ENCODE measurements at places on chromosomes 7 and 10.

GRCh38 chr7:94222516-94222915, 172.2 kb upstream of the COL1A2 start:
- no peak for DNase-seq

DNA sequence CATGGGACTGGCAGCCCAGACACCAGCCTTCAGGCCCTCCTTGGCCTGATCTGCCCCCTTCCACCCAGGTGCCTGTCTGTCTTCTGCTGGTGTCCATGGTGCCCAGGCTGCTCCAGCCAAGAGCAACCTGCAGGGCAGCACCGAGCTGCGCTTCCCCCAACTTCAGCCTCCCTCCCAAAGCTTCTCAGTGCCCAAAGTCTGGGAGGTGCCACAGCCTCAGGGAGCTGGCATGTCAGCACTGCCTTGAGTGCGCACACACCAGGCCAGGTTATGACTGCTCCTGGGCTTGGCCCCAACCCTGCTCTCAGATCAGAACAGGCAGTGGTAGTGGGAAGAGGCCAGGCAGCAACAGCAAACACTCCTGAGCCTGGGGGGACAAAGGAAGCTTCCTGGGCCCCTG, 304.6 kb upstream of the NRG3 start:
- no peak for DNase-seq

DNA sequence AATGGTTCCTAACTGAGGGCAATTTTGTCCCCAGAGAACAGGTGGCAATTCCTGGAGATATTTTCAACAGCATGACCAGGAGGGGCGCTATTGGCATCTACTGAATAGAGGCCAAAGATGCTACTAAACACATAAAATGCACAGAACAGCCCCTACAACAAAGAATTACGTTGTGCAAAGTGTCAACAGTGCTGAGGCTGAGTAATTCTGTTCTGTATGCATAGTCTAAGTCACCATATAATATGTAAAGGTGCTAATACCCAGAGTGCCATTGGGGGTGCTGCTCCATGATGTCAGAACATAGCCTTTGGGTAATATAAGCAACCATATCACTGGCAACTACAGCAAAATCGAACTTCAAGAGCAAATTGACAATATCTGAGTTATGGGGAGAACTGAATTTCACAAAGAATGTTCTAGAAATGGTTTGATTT, 213.3 kb upstream of the PHYHIPL start:
- DNase-seq, result no peak

- DNase-seq, result no peak
These were observed 1.2 kb downstream of the UCN3 start for GRCh38 chr10:5365928-5366327.

DNA sequence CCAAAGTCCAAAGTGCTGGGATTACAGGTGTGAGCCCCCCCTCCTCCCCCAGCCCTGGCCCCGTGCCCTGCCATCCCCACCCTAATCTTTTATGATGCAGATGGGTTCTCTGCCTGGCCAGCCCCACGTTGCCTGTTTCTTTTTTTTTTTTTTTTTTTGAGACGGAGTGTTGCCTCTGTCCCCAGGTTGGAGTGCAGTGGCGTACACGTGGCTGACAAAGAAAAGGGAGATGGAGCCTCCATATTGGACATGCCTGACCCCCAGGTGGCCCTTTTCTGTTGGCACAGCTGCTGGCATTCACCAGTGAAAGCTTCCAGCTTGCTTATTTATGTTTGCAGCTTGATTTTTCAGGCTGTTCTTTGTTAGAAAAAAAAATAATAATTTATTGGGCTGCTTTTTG, 235.3 kb downstream of the CCDC3 start:
- no peak for DNase-seq

DNA sequence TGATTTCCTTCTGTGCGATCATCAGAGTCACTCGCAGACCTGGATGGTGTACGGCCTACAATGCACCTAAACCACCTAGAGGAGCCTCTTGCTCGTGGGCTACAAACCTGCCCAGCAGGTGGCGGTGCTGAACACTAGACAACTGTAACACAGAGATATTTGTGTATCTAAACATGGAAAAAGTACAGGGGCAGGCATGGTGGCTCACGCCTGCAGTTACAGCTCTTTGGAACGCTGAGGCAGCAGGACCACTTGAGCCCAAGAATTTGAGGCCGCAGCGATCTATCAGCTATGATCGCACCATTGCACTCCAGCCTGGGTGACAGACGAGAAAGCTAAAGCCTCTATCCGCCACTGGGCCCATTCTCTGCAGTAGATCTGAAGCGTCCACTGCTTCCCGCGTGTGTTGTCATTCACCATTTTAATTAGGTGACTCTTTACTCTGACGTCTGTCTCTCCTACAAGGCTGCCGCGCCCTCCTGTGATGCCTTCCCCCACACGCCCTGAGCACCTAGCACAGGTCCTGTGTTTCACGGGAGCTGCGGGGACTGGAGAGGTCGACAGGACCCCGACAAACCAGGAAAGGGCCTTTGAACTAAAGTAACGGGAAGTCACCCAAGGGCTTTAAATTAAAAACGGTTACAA, 774 bp downstream of the TUBGCP2 start:
- peak; percentile 67 for DNase-seq

DNA sequence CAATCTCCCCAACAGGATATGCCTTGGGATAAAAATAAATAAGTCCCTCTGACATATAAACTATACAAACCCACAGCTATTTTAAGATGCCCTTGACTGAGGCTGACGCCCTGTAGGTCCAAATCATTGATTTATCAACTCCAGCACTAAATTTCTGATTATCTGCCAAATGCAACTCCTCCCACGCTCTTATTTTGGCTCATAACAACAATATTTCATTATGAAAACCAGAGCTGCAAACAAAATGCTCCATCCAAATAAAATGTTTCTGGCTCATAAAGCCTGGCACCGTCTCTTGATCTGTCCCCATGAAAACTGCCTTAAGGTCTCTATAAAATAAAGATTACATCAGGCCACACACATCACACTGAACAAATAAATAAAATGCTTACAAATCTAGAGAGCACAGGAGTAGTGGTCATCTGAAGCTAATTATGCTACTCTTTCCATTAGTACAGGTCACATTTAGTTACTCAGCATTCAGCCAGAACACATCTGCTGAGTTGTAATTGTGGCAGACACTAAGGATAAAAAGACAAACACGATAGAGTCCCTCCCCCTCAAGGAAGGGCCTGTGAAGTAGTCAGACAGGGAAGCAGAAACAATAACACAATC, 28.8 kb downstream of the CACUL1 start:
- no peak for DNase-seq

DNA sequence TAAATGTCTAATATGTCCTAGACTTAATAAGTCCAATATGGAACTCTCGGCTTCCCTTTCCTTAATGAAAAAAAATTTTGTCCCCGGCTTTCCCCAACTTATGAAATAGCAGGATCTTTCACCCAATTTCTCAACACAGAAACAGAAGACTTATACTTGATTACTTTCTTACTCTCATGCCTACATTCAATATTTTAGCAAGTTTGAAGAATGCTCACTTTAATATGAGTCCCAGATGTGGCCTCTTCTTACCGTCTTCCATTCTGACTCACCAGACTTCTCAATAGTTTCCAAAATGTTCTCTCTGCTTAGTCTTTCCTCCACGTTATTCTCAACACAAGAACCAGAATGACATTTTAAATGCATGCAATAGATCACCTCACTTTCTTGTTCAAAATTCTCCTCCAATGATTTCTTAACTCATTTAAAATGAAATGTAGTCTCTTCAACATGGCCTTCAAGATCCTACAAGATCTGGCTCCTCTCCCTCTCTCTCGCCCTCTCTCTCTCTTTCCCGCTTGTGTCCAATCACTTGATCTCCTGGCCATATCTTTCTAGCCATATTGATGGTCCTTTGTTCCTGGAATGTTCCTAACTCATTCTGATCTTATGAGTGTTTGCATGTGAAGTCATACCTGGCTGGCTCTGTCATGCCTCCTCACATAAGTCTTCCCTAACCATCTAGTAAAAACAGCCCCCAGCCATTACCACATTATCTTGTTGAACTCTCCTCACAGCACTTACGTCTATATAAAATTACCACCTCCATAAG, 119.7 kb upstream of the FAM3C start:
- no peak for DNase-seq

DNA sequence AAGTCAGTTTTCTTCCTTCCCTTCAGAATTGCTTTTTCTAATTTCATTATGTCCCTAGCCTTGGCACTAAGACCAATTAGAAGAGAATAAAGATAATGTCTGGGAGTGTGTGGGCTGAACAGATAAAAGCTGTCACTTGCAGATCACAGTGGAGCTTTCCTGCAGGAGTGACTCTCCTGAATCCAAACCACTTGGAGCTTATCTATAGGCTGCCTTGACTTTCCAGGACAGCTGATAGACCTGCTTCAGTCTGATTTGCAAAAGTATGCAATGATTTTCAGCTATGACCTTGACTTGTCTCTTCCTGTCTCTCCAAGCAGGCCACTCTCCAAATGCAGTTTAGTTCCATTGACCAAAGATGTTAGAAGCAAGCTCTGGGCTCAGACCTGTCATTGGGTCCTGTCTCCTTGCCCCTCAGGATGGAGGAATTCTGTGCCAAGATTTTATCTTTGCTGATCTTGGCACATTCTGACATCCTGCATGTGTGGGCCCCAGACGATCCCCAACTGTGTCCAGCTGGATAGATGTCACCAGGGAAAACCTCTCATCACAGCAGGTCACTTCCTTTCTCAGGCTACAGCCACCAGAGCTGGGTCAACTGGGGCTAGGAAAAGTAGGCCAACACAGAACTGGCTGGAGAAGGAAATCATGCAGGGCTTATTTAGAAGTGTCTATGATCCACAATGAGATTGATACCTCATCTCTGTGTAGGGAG, 120.9 kb upstream of the ZNF438 start:
- DNase-seq, result no peak

- DNase-seq, result no peak
These were observed 9.9 kb downstream of the ZNF511 start for GRCh38 chr10:133318494-133319127.

- no peak for DNase-seq
These were observed 60.8 kb upstream of the HECTD2 start for GRCh38 chr10:91349381-91349780.

DNA sequence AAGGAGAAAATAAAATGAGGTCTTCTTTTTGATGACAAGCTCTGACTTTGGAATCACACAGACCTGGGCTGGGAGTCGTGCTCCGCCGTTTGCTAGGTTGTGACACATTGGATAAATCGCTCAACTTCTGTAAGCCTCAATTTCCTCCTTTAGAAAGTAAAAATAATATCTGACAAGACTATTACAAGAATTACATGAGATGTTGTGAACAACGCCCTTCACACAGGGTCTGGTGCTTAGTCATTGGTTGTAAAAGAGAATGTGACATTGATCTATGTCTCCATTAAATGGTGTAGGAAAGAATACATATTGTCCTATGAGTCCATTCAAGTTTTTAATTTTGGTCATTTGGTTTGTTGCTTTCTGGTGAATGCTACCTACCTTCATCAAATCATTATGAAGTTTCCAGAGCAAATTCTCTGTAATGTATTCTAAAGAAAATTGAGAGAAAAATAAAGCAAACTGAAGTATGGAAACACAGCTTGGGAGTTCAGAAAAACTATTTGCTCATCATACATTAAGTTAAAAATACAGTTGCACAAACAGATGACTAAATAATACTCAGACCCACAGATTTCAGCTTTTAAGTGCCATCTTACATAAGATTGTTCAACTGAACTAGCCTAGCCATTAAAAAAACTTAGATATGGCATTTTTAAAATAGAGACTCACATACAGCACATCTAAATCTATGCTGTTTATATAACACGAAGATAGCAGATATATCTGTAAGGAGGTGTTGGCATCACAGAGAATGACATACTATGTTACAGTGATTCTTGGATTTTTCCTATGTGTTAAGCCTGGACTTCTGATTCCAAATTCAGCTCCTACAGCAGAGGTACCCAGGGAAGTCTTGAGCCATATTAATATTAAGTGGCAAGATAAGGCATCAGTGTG, 12.3 kb upstream of the ADRB1 start:
- DNase-seq, result no peak

GRCh38 chr7:77788327-77788902, 9.8 kb downstream of the TMEM60 start:
- DNase-seq, result no peak

- no peak for DNase-seq
These were observed 1.9 kb upstream of the ZNF212 start for GRCh38 chr7:149237502-149237901.

GRCh38 chr7:13641714-13642113, 347.8 kb downstream of the ETV1 start:
- DNase-seq, result no peak

DNA sequence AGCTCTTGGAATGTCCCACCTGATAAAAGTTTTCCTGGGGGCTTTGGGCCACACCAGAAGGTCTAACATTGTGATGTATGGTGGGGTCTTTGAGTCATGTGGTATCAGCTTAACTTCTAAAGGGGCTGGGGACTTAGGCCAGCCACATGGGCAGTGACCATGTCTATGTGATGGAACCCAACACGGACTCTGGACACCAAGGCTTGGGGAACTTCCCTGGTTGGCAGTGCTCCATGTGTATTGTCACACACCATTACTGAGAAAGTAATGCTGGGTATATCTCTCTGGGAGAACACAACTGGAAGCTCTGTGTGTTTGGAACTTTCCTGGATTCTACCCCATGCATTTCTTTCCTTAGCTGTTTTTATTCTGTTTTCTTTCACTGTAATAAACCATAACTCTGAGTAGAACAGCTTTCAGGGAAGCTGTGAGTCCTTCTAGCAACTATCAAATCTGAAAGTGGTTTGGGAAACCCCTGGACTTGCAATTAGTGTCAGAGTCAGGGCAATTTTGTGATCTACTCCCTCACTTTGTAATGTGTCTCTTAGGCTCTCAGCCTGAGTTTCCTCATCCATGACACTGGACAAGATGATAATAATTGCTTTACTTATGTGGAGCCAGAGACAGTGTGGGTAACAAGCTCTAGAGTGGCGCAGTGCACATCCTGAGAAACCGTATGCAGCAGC, 28.4 kb upstream of the AGK start:
- no peak for DNase-seq

- DNase-seq, result no peak
These were observed 15.9 kb downstream of the ITGB8 start for GRCh38 chr7:20346577-20346976.

- DNase-seq, result no peak
These were observed 23.2 kb downstream of the DPCD start for GRCh38 chr10:101611096-101611905.
